HEK293T (cell line): ENCODE measurements at places on chromosomes 1 and 21.

- DNase-seq: no peak
These were observed 170.6 kb downstream of the PIGK start for GRCh38 chr1:77048615-77049005.

DNA sequence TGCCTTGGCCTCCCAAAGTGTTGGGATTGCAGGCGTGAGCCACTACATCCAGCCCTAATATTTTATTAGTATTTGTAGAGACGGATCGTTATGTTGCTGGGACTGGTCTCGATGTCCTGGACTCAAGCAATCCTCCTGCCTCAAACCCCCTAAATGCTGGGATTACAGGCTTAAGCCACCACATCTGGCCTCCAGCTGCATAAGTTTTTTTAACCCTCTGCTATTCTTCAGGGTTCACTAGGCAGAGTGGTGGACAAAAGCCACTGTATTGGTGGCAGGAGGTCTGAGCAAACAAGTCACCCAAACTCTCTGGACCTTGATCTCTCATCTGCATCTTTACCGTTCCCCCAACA is 10.1 kb upstream of the CLIC4 start:
- no peak for DNase-seq

DNA sequence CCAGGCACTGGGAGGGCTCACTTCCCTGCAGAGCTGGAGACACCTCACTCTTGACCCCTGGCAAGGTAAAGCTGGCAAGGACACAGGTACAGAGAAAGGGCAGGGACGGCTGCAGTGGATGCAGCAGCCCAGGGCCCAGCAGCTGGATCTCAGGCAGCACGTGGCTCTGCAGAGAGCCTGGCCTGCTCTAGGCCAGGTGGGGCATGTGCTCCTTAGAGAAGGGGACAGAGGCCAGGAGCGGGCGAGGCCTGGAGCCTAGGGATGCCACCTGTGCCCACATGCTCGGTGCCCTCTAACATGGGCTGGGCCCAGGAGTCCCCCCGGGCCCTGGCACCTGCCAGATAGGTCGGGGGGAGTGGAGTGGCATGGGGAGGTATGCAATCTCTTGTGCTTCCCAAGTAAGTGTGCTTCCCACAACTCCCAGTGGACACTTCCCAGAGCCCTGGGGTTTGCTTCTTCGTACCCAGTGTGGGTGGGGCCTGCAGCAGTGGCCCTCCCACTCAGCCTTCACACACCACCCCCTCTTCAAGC is 30.0 kb downstream of the WNT3A start:
- peak; percentile 5 for DNase-seq

GRCh38 chr1:244235157-244235556 is 184.1 kb downstream of the ZBTB18 start:
- DNase-seq: no peak
